Endothelial cell (in vitro differentiated cells): ENCODE measurements at places on chromosomes 2 and 18. TPM values are rescaled to one million over a fixed set of nuclear protein-coding genes. Genes with fewer than 3 reads are reported as not detected.

The C1QL2 gene
- total RNA-seq, result not detected

The VIL1 gene
- 0.44 TPM for total RNA-seq

The RAD51AP2 gene
- total RNA-seq, result 0.44 TPM

The CYP26B1 gene
- 1.2 TPM for total RNA-seq

The ASTL gene
- not detected for total RNA-seq

The ZNF804A gene
- total RNA-seq, result 2.2 TPM

The POTEE gene
- 0.36 TPM for total RNA-seq

The ITPRIPL1 gene
- total RNA-seq, result 1.8 TPM

The VWC2L gene
- total RNA-seq, result not detected

The AMER3 gene
- 0.18 TPM for total RNA-seq

The CROCC2 gene
- total RNA-seq, result not detected

The LYPD6B gene
- total RNA-seq, result 4.8 TPM

The CPO gene
- not detected for total RNA-seq

The NOSTRIN gene
- not detected for total RNA-seq

The EFR3B gene
- 11.3 TPM for total RNA-seq

The UGT1A5 gene
- not detected for total RNA-seq

The ARHGAP28 gene
- 350 TPM for total RNA-seq

The NPAS2 gene
- total RNA-seq, result 70.1 TPM

The THSD7B gene
- total RNA-seq, result 10.5 TPM

The INPP5D gene
- total RNA-seq, result 79.2 TPM

The KIF5C gene
- 50.6 TPM for total RNA-seq

The DUSP19 gene
- total RNA-seq, result 2.4 TPM

The XIRP2 gene
- total RNA-seq, result 5.5 TPM

The EPHA4 gene
- 62.0 TPM for total RNA-seq

The AGXT gene
- not detected for total RNA-seq

The GKN2 gene
- 0.36 TPM for total RNA-seq

The C2orf76 gene
- total RNA-seq, result 10.8 TPM

The COPS7B gene
- 55.6 TPM for total RNA-seq

The PXDN gene
- 521 TPM for total RNA-seq

The FOXD4L1 gene
- total RNA-seq, result not detected

The EPG5 gene
- 26.1 TPM for total RNA-seq

The SPEG gene
- total RNA-seq, result 6.1 TPM

The KCNG2 gene
- total RNA-seq, result 0.56 TPM

The CIB4 gene
- total RNA-seq, result not detected

The PDE11A gene
- total RNA-seq, result 1.7 TPM

The PCARE gene
- total RNA-seq, result not detected

The CAPN13 gene
- total RNA-seq, result 0.44 TPM

The CKAP2L gene
- 5.5 TPM for total RNA-seq

The CHRNG gene
- total RNA-seq, result not detected

The IL1RL1 gene
- 0.10 TPM for total RNA-seq

The MMADHC gene
- total RNA-seq, result 86.0 TPM

The DHRS9 gene
- total RNA-seq, result not detected

The ZFAND2B gene
- total RNA-seq, result 39.7 TPM

The MEP1B gene
- total RNA-seq, result 0.15 TPM

The GTF2A1L gene
- not detected for total RNA-seq
